ENCODE measurements at places on chromosomes 13 and 19.

- DNase-seq: no peak
Observed at GRCh38 chr19:19068659-19069654, 5.2 kb downstream of the SLC25A42 start.

DNA sequence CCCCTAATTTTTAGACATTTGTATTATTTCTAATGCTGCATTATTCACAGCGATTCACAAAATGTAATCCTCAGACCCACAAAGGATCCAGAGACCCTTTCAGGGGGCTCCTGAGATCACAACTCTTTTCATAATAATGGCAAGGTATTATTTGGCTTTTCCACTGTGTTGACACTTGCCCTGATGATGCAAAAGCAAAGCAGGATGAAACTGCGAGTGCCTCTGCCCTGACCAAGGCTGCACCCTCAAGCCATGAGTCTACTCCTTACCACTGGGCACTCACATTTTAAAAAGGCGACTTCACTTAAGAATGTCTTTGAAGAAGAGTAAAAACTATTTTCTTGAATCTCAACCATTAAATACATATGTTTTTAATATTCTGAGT is 11.4 kb downstream of the ELF1 start:
- DNase-seq: peak; percentile 57

GRCh38 chr19:40422748-40423566 is 2.8 kb downstream of the SERTAD1 start:
- DNase-seq: no peak

DNA sequence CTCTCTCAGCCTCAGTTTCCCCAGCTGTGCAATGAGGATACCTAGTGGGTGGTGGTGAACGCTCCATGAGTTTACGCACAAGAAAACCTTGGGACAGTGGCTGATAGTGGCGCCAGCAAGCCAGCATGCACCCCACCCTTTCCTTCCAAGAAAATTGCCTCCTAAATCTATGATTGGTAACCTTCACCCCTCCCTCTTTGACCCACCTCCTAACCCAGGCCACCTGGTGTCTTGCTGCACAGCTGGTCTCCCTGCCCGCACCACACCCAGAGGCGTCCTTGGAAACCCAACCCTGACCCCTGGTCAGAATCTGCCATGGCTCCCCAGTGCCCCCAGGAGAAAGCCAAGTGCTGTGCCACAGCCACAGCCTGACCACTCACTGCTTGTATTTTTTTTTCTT is 22.8 kb upstream of the BCL3 start:
- no peak for DNase-seq

GRCh38 chr13:102571075-102571474 is 25.7 kb upstream of the TPP2 start:
- no peak for DNase-seq

GRCh38 chr19:13797870-13798269 is 2.6 kb downstream of the ZSWIM4 start:
- DNase-seq: no peak

DNA sequence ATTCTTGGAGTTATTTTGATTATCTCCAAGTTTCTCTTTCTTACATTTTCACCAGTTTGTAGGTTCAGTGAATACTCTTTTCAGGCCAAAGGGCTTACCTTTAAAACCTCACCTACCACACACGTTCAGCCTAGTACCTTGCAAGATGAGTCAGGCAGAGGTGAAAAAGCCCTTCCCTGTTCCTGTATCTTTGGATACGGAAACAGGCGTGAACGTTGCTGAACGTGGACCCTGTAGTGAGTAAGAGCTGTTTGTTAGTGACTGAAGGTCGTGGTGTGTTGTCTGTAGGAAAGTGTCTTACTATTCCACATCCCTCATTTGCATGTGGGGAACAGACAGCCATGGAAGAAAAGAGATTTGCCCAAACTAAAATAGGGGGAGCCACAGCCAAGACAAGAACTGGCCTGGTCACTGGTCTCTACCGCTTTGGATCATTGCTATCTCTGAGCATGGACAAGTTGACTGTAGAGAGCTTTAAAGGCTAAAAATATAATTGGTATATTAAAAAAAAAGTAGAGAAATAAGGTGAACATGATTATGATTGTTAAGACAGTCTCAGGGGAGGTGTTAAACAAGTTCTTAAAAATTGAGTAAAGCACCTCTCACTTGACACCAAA is 3.5 kb downstream of the CEBPG start:
- DNase-seq: no peak

GRCh38 chr13:78598966-78599644 is 4.2 kb downstream of the POU4F1 start:
- no peak for DNase-seq

DNA sequence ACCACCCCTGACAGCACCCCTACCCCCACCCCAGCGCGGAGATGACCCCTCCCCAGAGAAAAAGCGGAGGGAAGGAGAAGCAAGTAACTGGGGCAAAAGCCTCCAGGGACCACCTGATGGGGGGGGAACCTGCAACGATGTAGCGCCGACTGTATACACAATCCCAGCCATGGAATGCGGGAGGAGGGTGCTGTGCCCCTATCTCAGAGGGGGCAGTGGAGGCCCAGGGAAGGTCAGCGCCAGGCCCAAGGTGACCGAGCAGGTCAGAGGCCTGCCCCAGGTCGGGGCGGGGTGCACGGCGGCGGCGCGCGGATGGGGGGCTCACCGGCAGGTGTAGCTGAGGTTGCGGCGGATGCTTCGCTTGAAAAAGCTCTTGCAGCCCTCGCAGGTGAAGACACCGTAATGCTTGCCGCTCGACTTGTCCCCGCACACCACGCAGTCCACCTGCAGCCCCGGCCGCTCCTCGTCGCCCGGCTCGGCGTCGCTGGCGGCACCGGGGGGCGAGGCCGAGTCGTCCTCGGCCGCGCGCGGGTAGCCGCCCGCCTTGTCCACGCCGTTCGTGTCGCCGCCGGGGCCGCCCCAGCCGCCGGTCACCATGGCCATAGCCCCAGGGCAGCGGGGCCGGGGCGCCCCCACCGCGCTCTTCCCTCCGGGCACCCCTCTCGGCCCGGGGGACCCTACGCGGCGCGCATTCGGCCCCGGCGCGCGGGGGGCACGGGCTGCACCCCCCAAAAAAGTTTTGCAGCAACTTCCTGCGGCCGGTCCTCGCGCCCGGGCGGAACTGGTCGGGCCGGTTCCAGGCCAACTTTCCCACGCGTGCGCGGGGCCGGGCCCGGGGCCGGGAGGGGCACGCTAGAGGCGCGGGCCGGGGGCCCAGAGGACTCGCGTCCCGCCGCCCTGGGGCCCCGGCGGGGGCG is 843 bp downstream of the NR2F6 start:
- DNase-seq: no peak

GRCh38 chr13:86559901-86560300 is 760.7 kb upstream of the SLITRK6 start:
- no peak for DNase-seq

DNA sequence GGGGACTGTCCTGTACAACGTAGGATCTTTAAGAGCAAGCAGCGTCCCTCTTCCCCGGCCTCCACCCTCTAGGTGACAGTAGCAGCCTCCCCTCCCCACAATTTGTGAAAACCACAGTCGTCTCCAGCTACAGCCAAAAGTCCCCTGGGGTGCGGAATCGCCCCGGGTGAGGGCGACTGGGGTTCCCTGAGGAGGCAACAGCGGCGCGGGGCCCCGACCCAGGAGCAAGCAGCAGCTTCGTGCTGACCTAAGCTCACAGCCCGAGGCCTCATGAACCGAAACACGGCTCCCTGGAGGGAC is 322 bp downstream of the ZNF558 start:
- no peak for DNase-seq

DNA sequence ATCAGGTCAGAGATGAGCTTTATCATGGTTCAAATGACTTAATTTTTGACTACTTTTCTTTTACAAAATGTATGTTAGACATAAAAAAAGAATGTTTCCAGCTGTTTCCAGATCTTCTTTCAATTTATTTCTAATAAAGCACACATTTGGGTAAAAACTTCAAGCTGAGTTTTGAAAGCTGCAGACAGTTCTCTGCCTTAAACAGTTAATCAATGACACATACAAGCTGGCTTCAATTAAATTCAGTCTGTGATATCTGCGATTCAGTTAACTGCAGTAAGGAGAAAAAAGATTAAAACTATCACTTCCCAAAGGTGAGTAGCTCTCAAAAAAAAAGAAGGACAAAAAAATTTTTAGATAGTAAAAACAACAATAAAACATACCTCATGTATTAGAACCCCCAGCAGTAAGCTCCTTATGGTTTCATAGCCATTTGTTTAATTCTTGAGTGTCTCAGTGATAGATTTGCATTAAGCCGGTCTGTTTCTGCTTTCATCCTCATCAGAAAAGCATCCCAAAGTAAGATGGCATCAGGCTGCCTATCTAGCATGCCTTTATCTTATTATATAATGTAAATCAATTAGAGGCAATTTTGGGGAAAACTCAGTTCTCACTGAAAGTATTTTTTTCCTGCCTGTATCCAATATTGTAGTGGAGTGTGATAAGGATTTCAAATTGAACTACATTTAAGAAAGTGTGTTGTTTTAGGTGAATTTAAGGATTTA is 81.8 kb upstream of the STARD13 start:
- DNase-seq: no peak

GRCh38 chr13:80382576-80382975 is 41.6 kb upstream of the SPRY2 start:
- no peak for DNase-seq

DNA sequence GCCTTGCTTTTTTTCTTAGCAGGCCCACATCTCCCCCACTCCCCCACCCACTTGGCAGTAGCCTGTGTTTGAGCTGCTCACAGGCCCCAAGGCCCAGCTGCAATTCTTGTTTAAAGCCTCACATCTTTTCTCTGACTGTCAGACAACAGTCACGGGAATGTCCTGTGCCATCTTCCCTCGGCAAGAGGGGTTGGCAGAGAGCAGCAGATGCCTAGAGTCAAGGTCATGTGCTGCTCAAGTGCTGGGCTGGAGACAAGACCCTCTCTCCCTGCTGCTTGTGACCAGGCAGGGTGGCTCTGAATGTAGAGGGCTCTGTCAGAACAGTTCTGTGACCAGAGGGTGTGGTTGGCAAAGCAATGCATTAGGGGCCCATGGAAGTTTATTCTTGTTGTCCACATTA is 47.4 kb downstream of the BBC3 start:
- DNase-seq: no peak

GRCh38 chr13:44790289-44790688 is 199.0 kb downstream of the NUFIP1 start:
- no peak for DNase-seq

DNA sequence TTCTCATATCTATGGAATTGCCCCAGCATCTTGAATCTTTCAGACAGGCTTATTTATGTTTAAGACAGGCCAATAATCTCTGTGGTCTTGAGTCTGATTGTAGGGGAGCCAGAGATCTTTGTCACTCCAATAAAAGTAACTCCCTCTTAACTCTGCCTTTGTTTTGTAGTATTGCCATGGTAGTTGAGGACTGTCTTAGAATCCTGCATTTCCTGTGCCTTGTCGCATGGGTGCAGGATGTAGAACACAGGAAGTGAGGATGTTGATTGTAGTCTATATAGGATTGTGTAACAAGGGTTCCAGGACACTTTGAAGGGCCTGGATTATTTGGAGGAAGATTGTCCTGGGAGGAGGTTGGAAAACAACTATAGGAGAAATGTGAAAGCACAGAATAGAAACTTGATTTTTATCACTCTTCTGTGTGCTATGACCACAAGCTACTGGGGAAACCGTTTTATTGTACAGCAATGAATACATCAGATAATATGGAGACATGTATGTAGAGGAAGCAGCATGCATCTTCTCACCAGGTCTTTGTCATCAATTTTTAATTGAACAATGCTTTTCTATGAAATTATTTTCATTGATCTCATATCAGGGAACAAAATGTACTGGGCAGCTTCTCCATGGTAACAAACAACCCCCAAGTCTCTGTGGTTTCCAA is 411.7 kb downstream of the FGF9 start:
- no peak for DNase-seq

- peak; percentile 23 for DNase-seq
Observed at GRCh38 chr13:32642858-32643257, 56.6 kb downstream of the PDS5B start.

- DNase-seq: no peak
Observed at GRCh38 chr13:44336934-44337333, 36.7 kb upstream of the SERP2 start.

DNA sequence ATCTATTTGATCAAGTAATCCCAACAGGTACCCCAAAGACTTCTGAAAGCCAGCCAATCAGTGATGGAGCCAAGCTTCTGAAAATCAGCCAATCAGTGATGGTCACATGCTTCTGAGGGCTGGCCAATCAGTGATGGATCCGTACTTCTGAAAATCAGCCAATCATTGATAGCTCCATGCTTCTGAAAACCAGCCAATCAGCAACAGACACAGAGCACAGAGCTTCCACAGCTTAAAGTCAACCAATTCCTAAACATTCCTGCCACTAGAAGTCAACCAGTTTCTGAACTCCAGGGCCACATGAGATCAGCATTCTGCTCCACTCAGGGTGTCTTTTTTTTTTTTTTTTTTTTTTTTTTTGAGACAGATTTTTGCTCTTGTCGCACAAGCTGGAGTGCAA is 8.2 kb upstream of the HSD17B14 start:
- no peak for DNase-seq

- no peak for DNase-seq
Observed at GRCh38 chr19:58582985-58583384, 9.8 kb upstream of the MZF1 start.

- DNase-seq: no peak
Observed at GRCh38 chr13:32454886-32455593, 27.1 kb upstream of the N4BP2L1 start.

GRCh38 chr13:45715351-45715750 is 13.2 kb downstream of the CBY2 start:
- DNase-seq: no peak

DNA sequence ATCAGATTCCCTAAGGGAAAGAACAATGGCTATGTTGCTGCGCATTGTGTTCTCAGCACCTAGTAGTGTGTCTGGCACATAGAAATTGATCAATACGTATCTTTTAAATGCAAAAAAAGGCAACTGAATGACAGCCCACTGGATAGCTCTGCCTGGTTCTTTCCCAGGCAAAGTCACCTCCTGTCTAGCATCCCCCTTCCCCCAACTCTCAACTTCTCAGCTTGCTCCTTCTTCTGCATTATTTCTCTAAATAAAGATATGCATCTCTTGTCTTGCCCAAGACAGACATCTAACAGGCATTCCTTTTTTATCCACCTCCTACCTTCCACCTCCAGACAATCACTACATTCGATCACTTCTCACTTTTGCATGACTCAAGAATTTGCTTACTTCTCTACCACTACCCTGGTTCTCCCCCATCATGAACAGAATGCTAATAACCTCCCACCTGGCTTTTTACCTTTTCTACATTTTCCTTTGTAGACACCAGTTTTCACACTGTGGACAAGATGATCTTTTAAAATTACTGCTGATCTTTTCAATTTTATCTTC is 26.5 kb upstream of the OXGR1 start:
- no peak for DNase-seq

All from activated CD4-positive, alpha-beta T cell treated with anti-CD3 and anti-CD28 coated beads, Interleukin-2, amount 50 U/mL, for 16 hours (primary cell).